ENCODE measurements at places on chromosomes 5 and 9.

DNA sequence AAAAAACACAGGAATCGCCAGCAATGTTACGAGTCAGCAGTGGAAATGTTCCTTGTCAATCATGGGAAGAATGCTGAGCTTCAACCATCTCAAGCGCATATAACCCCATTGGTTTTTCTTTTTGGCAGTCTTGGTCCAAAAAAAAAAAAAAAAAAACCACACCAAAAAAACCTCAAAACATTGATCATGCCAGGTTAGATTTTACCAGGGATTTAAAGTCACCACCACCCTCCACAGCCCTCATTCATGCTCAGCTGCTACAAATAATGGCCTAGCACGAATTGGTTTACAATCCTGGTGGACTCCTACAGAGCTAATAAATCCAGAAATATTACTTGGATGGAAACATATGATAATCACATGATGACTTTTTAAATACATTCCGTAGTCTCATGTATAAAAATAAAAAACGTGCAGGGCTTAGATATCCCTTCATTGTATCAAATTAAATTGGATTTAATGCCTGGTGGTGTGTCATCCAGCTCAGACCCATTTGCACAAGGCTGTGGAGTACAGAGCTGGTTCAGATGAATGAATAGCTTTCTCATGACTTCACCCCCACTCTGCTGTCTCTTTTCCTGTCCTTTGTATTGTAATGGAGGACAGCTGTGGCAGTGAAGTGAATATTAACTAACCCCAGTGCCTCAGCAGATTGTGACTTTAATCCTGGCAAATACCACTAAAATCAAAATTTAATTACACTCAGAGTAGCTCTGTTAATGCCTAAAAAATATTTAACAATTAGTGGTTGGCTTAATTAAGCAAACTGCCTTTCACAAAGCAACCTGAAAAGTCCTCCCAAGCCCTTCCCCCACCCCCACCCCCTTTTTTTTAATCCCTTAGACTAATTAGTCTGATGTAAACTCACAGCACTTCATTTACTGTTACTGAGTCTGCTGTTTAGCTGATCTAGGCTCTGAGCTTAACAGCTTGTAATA is 626.5 kb upstream of the ZNF608 start:
- peak; percentile 80 for DNase-seq

- DNase-seq: peak; percentile 58
These were observed 65.3 kb downstream of the GRAMD2B start for GRCh38 chr5:126488443-126489065.

DNA sequence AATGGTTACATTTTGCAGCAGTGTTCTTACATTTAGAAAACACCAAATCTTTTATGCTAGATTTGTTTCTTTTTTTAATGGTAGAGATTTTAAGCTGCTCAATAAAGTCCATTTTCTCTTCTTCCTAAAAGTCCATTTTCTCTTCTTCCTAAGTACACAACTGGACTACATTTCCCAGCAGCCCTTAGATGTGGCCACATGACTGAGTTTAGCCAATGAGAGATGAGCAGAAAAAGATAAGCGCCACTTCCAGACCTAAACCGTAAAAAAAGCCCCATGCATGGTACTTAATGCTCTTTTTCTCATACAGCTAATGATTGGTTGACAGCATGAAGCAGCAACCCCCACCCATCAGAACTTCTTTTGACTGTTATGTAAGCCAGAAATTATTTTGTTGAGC is 206.7 kb downstream of the FAM114A2 start:
- no peak for DNase-seq

- DNase-seq: peak; percentile 85
These were observed 6.3 kb upstream of the TTLL11 start for GRCh38 chr9:122099271-122099869.

GRCh38 chr5:110063640-110064602 is 374.2 kb downstream of the MAN2A1 start:
- DNase-seq: no peak

- no peak for DNase-seq
These were observed 1.6 kb upstream of the P4HA2 start for GRCh38 chr5:132229236-132229635.

- DNase-seq: no peak
These were observed 7.5 kb downstream of the HSPA5 start for GRCh38 chr9:125233678-125234077.

DNA sequence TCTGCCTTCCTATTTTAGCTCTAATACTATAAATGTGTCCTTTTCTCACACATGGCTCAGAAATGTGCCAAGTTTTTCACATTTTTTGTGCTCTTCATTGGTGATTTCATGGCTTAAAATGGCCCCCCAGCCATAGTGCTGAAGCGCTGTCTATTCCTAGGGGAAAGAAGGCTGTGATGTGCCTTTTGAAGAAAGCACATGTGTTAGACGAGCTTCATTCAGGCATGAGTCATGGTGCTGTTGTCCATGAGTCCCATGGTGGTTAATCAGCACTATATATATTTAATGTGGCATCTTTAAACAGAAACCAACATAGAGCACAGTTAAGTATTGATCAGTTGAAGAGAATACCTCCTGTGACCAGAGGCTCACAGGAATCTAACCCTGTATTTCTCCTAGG is 55.8 kb downstream of the PDE8B start:
- DNase-seq: no peak

- no peak for DNase-seq
These were observed 18.4 kb upstream of the RIC1 start for GRCh38 chr9:5610491-5610890.

GRCh38 chr5:29037716-29038115 is 1999.3 kb upstream of the CDH9 start:
- DNase-seq: no peak

- DNase-seq: no peak
These were observed 281.5 kb upstream of the GRIA1 start for GRCh38 chr5:153209016-153209415.

DNA sequence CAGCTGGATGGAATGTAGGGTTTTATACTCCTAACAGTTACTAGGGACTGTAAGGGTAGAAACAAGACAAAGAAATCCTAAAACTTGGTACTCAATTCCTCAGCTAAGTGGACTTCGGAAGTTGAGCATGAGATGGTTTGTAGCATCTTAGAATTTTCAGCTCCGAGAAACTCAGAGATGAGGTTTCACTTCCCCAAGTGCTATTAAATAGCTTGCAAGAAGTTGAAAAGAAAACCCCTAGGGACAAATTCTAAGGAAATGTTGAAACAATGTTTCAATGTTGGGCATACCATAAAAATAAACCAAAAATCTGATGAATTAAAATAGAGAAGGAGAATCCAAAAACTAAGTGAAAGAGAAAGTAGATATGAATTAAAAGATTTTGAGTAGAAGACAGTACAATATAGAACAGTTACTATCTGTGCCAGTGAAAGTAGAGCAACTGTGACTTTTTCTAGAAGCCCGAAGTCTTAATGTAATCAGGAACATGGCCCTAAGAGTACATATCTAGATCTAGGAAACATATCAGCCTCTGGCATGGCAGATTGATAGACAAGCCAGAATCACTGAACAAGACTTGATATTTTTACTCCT is 308.6 kb upstream of the RGMB start:
- no peak for DNase-seq

DNA sequence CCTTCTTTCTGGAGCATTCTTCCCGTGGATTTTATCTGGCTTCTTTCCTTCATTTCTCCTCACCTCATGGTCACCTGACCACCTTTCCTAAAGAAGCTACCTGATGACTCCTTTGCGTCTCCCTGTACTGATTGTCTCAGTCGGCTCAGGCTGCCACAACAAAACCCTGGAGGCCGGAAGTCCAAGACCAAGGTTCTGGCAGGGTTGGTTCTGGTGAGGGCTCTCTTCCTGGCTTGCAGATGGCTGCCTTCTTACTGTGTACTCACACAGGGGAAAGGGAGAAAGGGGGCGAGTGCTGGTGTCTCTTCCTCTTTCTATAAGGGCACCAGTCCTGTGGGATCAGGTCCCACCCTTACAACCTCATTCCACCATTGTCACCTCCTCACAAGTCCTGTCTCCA is 140.0 kb downstream of the SYK start:
- DNase-seq: no peak

DNA sequence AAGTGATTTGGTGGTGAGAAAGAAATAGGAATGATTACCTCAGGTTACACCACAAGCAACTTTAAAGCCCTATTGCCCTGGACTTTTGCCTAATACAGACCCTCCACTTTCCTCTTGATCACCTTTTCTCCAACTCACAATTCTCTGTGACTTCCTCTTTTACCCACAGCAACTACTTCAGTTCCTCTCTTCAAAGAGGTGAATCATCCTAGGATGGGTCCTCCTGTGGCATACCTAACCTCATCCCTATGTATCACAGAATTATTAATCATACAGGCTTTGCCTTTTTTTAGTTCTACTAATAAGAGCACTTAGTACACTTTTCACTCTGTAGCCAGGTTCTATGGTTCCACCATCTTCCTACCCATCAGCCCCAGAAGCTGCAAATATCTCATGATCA is 19.6 kb upstream of the INSL6 start:
- DNase-seq: no peak

- DNase-seq: peak; percentile 94
These were observed 1.0 kb downstream of the MATR3 start for GRCh38 chr5:139294374-139295165.

GRCh38 chr5:168216989-168217388 is 74.5 kb upstream of the WWC1 start:
- DNase-seq: no peak

DNA sequence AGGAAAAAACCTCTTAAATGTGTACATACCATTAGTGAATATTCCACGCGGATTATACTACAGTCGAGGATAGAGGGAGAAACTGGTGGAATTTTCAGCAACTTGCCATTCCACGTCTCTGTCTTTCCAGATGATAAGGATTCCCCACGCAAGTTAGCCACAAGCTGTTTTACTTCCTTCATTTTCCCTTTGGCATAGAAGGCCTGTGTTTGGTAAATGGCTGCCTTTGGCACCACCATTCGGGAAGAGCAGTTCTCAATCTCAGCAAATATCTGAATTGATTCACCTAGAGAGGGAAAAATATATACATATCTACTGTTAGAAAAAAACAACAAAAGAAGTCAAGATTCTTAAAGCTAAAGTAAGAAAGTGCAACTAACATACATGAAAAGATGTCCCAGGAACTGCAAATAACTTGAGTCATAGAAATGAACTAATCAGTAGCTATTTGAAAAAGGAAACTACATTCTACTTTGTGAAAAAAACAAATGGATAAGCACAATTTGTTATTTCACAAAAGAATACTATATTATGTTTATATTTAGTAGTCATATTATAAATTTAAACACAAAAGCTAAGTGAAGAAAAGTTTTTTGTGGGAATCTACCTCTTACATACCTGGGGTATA is 8.1 kb downstream of the ARRDC3 start:
- DNase-seq: no peak

GRCh38 chr5:100708645-100709171 is 173.5 kb downstream of the FAM174A start:
- no peak for DNase-seq

DNA sequence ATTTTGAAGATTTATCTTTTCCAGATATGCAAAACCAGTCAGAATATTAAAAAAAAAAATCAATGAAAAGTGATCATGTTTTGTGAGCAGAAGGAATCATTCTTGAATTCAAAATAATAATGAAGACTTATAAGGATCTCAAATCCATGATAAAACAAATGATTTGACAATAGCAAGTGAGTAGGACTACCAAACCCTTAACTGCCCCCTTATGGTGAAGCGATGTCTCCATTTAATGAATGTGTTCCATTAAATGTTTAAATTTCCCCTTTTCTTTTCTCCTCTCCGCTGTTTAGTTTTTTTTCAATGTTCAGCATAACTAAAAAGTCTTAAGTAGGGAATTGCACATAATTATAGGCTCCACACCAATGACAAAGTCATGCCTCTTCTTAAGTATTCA is 12.2 kb upstream of the MARCHF3 start:
- DNase-seq: no peak

DNA sequence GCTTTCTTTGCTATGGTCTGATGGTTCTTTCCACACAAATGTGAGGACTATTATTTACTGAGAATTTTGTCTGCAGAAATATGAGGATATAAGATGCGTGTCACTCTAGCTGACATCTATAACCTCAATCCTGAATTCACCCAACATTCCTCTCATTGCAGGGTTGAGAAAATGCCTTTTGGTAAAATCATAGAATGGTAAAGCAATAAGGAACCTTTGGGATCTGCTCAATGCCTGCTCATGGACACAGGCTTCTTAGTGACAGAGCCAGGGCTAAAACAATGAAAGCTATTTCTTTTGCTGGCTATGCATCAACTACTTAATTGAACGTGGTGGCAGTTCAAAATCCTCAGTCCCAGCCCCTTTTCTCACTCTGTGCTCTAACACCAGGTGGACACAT is 199.6 kb downstream of the GAS1 start:
- DNase-seq: no peak

GRCh38 chr5:137037848-137038247 is 461.3 kb downstream of the SPOCK1 start:
- DNase-seq: no peak

- DNase-seq: no peak
These were observed 118.7 kb upstream of the SNX2 start for GRCh38 chr5:122656160-122656559.

DNA sequence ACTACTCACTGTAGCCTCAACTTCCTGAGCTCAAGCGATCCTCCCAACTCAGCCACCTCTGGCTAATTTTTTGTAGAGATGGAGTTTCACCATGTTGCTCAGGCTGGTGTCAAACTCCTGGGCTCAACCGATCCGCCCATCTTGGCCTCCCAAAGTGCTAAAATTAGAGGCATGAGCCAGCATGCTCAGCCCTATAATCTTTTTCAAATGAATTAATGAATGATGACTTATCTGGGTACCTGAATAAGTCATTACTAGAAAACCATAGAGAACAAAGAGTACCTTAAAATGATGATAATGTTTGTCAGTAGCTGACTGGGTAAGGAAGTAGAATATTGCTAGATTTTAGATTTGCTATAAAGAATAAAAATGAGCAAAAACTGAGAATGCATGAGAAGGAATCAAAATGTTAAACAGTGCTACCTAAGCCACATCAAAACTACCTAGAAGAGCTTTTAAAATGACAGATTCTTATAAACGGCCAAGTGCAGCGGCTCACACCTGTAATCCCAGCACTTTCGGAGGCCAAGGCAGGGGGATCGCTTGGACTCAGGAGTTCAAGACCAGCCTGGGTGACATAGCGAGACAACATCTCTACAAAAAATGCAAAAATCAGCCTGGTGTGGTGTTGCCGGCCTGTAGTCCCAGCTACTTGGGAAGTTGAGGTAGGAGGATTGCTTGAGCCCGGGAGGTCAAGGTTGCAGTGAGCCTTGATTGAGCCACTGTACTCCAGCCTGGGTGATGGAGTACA is 13.6 kb downstream of the FNBP1 start:
- DNase-seq: no peak

DNA sequence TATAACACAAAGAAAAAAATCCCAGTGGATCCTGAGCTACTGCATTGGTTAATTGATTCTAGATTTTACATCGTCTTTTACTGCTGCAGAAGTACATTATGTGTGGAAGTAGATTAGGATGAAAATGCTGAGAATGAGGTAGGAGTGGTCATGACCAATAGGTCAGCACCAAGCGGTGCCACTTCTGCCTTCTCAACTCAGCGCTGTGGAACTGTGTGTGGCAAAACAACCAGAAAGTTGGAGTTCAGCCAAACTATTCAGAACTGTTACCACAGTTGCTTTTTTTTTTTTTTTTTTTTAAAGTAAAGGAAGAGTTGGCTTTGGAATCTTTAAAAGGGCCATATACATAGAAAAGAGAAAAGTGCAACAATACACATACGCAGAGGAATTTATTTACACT is 24.2 kb downstream of the POU5F2 start:
- no peak for DNase-seq

- no peak for DNase-seq
These were observed 2.8 kb upstream of the DPP7 start for GRCh38 chr9:137117269-137117731.

GRCh38 chr9:92432972-92433548 is 8.8 kb upstream of the OMD start:
- no peak for DNase-seq

- peak; percentile 37 for DNase-seq
These were observed 275.0 kb downstream of the NR2F1-AS1 start for GRCh38 chr5:93305984-93306383.
